CD4-positive, CD25-positive, alpha-beta regulatory T cell (primary cell): ENCODE measurements at places on chromosomes 1 and 21. TPM values are rescaled to one million over a fixed set of nuclear protein-coding genes. Genes with fewer than 3 reads are reported as not detected.

Gene CELSR2
- total RNA-seq: 2.5 TPM

Gene HHAT
- 6.0 TPM for total RNA-seq

Gene TSACC
- total RNA-seq: not detected

Gene NBPF12
- 25.7 TPM for total RNA-seq

Gene PLA2G5
- total RNA-seq: not detected

Gene EXTL1
- not detected for total RNA-seq

- DNase-seq: no peak
Observed at GRCh38 chr1:18789246-18789645, 70.2 kb downstream of the TAS1R2 start.

DNA sequence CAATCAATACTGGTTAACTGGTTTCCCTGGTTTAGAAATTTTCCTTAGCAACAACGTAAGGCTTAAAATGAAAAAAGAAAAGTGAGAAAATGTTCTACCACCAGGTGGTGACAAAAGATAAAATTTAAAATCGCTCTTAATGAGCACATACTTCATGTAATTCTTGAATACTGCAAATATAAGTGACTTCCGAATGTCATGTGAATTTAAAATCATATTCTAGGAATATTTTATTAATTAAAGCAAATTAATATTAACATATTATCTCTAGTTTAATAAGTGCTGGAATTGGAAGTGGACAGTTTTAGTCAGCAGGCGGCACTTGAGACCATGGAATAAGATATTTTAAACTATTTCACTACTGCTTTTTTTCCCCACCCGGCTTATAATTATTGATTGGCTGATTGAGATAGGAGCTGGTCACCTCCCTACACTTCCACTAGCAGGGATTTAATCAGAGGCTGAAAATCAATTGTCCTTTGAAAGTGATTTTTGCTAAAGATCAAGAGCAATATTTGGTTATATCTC lies 5.0 kb upstream of the ADAMTS1 start:
- peak; percentile 44 for DNase-seq

GRCh38 chr1:231817801-231818200 lies 191.2 kb downstream of the DISC1 start:
- no peak for DNase-seq

- DNase-seq: no peak
Observed at GRCh38 chr21:45306453-45306831, 18.7 kb upstream of the POFUT2 start.

GRCh38 chr1:167936930-167937708 lies at the start of gene MPC2:
Gene MPC2 (minus strand): TSS chr1:167937072. CDS start chr1:167935841, 1,231 bp downstream.
- peak; percentile 62 for DNase-seq

- DNase-seq: no peak
Observed at GRCh38 chr1:209100460-209100859, 483.1 kb upstream of the CAMK1G start.

GRCh38 chr21:32387151-32387550 lies 5.7 kb downstream of the URB1 start:
- DNase-seq: no peak

DNA sequence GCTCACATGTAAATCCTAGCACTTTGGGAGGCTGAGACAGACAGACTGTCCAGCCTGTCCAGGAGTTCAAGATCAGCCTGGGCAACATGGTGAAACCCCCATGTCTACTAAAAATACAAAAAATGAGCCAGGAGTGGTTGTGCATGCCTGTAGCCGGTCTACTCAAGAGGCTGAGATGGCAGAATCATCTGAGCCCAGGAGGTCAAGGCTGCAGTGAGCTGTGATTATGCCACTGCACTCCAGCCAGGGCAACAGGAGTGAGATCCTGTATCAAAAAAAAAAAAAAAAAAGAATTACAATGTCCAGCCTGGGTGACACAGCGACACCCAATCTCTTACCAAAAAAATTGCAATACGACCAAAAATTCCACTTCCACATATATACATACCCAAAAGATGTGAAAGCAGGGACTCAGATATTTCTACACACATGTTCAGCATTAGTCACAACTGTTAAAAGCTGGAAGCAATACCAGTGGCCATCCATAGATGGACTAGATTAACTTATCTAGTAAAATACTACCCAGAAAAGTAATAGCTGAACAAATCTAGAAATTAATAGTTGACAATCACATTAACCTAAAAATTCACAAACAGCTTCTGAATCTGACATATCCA lies 49.2 kb downstream of the ASH1L start:
- no peak for DNase-seq

- no peak for DNase-seq
Observed at GRCh38 chr1:43144237-43144636, 27.9 kb downstream of the EBNA1BP2 start.

DNA sequence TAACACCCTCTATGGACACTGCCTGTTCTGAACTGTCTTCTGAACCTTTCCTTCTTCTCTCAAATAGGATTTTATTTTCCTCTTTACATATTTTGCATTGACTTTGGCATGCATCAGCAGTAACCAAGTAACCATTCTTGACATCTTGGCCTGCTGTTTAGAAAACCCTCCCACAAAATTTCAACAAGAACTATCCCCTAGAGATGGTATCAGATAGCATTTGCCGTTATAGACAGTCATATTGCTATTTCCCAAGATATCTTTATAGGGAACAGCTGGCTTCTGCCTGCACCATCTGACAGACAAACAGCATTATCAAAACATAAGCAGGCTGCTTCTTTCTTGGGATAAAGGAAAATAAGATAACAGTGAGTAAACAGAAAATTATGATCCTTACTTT lies 54.7 kb downstream of the LHX8 start:
- DNase-seq: no peak

DNA sequence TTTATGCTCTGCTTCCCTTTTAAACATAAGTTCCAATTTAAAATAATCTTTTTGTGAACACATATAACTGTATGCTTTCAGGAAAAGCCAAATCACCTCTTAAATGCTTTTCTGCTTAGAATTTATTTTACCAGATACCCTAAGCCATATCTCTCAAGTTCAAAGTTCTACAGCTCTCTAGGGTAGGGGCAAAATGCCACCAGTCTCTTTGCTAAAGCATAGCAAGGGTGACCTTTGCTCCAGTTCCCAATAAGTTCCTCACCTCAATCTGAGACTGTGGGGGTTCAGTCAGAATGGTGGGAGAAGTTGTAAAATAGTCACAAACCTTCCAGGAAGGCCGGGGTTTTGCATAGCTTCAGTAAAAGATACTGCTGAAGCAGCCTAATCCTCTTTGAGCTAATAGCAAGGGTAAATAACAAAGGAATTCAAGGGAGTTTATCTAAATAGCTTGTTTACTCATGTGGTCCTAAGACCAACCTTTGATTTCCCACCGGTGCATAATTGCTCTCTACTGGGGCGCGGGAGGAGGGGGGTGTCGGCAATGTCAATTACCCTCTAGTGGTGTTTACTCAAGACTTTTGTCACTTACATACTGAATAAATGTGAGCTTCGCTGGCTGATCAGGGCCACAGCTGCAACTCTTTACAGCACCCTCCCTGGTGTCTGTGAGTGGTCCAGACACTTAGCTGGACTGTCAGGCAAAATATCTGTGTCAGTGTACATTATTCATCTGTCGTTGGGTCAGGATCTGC lies 1376.2 kb downstream of the NCAM2 start:
- no peak for DNase-seq

- DNase-seq: no peak
Observed at GRCh38 chr21:27047658-27048314, 80.9 kb upstream of the ADAMTS5 start.

DNA sequence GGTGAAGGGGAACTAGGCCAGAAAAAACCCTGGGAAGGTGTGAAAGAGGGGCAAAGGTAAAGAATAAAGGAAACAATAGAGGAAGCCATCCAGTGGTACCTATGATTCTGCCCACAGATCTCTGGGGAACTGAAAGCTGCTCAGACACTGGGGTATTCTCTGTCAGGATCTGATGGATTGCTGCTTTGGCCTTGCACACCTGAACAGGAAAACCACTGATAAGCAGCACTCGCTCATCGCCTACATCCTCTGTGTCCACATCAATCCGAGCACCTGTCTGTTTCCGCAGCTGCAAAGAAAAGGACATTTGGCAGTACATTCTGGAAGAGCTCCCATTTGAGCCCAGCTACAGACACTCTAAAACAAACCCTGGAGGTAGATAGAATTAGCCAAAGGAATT lies 10.4 kb downstream of the TDRKH start:
- DNase-seq: no peak

DNA sequence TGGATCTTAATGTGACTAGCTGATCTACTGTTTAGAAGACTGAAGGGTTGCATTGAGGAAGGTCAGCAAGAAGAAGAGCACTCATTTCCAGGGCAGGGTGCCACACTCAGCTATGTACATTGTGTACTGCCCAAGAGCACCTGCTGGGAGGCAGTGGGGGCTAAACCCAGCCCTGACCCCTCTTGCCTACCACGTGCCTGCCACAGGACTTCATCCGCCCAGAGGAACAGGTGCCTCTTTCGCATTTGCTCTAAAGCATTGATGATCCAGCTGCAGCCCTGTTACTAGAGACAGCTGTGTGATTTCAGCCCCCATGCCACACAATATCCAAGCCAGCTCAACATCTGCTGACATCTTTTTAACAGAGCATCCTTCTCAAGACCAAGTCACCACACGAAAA lies 341.8 kb downstream of the LMX1A start:
- no peak for DNase-seq

DNA sequence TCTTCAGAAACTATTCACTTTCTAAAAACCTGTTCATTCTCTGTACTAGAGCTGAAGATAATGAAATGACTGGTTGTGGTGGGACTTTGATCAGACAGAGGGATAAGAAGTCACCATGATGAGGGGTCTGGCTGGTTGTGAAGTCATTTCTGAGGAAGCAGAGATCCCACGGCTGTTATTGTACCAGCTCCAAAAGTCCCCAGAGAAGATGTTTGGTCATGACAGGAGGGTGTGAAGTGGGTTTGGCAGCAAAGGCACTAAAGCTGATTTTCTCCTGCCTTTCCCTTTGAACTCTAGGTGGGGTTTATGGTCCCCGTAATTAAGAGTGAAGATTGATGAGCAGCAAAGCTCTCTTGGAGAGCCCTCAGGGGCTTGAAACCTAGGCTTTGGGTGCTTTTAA lies 103.1 kb upstream of the CACHD1 start:
- no peak for DNase-seq

- DNase-seq: no peak
Observed at GRCh38 chr1:15260418-15261154, 13.6 kb downstream of the FHAD1 start.
